ENCODE measurements at places on chromosomes 11 and 22.

DNA sequence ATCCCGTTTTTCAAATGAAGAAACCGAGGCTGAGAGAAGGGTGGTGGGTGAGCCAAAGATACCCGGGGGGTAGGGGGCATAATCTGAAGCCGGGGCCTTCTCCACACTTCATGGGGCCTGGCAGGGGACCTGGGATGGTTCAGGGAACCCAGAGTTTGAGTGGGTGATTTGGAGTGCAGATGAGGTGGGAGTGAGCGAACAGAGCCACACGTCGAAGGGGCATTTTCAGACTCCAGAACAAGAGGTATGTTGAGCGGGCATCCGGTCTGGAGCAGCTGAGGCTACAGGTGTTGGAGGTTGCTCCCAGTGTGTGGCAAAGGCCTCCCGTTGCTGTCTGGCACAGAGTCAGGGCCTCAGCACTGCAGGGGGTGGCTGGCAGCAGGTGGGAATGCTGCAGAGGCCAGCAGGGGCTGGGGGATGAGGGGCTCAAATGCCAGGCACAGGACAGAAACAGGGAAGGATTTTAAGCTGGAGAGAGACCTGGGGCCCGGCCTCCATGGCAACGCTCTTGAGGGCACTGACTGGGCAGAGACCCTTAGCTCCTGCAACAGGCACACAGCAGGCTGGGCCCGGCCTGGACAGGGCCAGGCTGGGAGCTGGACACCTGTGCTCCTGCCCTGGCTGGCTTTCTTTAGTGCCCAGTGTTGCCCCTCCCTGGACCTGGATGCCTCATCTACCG is 46.2 kb downstream of the WNT11 start:
- no peak for DNase-seq

GRCh38 chr11:111634981-111635705 is 32.9 kb downstream of the SIK2 start:
- no peak for DNase-seq

- DNase-seq = no peak
Observed at GRCh38 chr22:49373801-49374226, 453.9 kb downstream of the BRD1 start.

DNA sequence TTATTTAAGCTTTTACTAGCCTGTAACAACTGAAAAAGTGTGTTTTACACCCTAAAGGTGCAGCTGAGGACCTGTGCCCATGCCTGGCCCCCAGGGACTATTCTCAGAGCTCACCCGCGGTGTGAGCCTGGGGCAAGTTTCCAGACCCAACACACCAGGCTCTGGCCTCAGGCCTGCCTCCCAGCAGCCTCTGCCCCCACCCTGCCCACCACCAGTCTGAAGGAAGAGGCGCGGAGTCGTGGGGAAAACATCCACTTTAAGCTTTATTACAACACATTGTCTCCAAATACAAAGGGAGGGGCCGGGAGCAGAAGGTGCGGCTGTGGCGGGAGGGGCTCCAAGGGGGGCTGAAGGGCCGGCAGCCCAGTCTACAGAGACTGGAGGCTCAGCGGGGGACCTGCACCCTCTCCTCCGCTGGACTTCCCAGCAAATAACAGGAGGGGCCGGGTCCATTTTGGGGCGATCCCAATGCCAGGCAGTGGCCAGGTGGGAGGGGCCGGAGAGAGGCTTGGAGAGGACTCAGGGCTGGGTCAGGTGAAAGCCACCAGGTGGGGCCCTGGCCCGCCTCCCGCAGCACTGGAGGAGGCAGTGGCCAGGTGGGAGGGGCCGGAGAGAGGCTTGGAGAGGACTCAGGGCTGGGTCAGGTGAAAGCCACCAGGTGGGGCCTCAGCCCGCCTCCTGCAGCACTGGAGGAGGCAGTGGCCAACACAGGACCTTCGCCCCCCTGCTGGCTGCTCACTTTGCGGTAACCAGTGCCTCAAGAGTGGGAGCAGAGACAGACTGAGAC is 18.1 kb downstream of the DUSP8 start:
- DNase-seq = no peak

DNA sequence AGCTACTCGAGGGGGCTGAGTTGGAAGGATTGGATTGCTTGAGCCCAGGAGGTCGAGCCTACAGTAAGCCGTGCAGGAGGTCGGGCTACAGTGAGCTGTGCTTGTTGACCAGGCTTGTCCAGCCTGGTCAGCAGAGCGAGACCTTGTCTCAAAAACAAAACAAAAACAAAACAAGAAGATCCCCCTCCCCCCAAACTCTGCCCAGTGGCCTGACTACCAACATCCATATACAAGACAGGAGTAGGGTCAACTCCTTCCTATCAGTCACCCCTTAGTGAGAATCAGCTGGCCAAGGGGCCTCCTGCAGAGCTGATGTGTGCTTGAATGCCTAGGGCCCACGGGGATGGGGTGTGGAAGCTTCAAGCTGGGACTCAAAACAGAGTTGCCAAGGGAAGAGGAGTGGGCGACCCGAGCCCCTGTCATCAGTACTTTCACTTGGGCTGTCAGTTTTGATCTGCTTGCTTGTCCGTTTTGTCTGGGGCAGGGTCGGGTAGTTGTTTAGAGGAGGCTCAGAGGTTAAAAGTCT is 942 bp upstream of the TSPAN18 start:
- DNase-seq = no peak

GRCh38 chr11:125935056-125935455 is 10.8 kb upstream of the VSIG10L2 start:
- DNase-seq = no peak

GRCh38 chr11:20353829-20354434 is 9.6 kb upstream of the HTATIP2 start:
- DNase-seq = no peak

- DNase-seq = no peak
Observed at GRCh38 chr11:83706566-83706965, 420.4 kb upstream of the CCDC90B start.

All from stimulated activated naive CD4-positive, alpha-beta T cell treated with Interleukin-2 at 50 U/mL for 16 hours (primary cell).